ENCODE measurements at places on chromosomes 16 and 17.

DNA sequence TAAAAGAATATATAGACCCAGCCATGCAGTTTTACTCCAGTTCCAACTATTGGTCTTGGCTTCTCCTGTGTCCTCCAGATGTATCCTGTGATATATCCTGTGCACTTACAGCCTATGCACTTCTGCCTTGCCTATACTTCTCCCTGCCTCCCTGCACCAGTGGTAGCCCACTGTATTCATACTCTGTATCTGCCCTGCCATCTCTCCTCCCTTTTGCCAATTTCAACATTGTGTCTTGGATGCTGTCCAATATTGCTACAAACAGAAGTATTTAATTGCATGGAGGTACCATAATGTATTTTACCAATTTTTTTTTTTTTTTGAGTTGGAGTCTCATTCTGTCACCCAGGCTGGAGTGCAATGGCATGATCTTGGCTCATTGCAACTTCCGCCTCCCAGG, 242.7 kb downstream of the HAPSTR1 start:
- no peak for DNase-seq
- H3K27ac ChIP-seq = no peak overlapping the region
- H3K36me3 ChIP-seq = no peaks in the 10 kb centered on the region

DNA sequence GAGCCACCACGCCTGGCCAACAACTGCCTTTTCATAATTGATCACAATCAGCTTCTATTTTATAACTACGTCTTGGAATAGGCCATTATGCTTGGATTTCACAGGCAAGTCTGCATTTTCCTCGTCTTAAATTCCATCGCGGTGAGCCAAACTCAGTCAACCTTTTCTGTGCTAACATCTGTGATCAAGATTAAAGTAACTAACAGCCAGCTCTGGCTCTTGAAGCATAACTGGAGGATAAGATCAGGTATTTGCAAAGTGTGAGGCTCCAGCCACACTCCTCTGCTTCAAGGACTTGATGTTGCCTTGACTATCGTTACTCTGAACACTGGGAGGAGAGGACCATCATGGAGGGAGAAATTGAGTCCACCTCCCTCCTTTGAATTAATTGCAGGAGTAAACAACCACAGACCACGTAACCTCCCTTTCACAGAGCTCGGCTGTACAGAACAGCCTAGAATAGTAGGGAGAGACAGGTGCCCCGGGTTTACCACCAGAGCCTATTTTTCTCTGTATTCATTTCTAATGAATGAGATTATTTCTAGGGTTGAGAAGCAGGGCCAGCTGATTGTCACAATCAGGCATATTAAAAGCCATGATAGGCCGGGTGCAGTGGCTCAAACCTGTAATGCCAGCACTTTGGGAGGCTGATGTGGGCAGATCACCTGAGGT, 143.0 kb downstream of the XYLT1 start:
- no peak overlapping the region for H3K4me3 ChIP-seq
- H3K4me1 ChIP-seq = peaks cover 13% of the 10 kb centered on the region
- H3K27ac ChIP-seq = no peak overlapping the region
- H3K27me3 ChIP-seq = no peaks in the 10 kb centered on the region
- H3K36me3 ChIP-seq = no peaks in the 10 kb centered on the region

GRCh38 chr17:31678431-31678830, 180.6 kb downstream of the COPRS start:
- no peak overlapping the region for H3K4me3 ChIP-seq
- H3K36me3 ChIP-seq = no peaks in the 10 kb centered on the region
- DNase-seq = peak; percentile 84
- peaks cover 10% of the 10 kb centered on the region for H3K4me1 ChIP-seq

- H3K36me3 ChIP-seq = peaks cover 24% of the 10 kb centered on the region
- no peaks in the 10 kb centered on the region for H3K27me3 ChIP-seq
- H3K4me3 ChIP-seq = peak overlapping the region; percentile 6
- H3K27ac ChIP-seq = peak overlapping the region; percentile 92
- peaks cover 68% of the 10 kb centered on the region for H3K4me1 ChIP-seq
Measured at GRCh38 chr16:84754956-84755672, 55.3 kb downstream of the USP10 start.

DNA sequence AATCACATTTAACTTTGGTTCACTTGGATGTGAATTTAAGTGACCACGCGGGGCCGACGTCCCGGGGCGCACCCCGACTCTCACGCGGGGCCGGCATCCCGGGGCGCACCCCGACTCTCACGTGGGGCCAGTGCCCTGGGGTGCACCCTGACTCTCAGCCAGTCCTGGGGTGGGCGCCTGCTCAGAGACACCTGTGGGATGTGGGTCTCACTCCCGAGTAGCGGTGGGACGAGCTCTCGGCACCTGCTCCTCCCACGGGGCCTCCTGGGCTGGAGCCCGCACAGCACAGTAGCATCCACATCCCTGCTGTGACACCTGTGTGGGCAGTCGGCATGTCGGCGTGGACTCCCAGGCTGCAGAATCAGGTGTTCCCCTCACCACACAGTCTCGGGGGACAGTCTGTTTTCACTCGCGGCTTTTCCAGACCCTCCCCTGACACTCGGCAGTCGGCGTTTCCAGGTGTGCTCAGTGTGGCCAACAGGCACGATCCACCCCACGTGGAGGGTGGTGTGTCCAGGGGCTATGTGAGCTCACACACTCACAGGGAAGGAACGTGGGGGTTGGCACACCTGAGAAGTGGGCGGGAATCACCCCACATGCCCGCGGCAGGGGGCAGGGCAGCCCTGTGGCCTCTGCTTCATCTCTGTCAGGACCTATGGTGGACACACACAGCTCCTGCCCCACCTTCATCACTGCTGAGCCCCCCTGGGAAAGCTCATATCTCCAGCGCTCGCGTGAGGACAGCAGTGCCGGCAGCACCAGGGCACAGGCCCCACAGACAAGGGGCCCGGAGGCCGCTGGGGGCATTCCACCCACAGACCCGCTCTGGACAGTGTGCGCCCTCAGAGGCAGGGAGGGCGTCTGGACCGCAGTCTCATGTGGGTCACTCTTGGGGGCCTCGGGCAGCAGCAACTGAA, 51.8 kb downstream of the LMF1 start:
- no peaks in the 10 kb centered on the region for H3K36me3 ChIP-seq
- H3K4me1 ChIP-seq = no peaks in the 10 kb centered on the region
- no peaks in the 10 kb centered on the region for H3K27me3 ChIP-seq
- no peak for DNase-seq
- no peak overlapping the region for H3K27ac ChIP-seq

- H3K4me1 ChIP-seq = peaks cover 54% of the 10 kb centered on the region
- H3K4me3 ChIP-seq = no peak overlapping the region
- no peak for DNase-seq
- no peak overlapping the region for H3K27ac ChIP-seq
Measured at GRCh38 chr17:63442074-63442473, 4.0 kb downstream of the CYB561 start.

DNA sequence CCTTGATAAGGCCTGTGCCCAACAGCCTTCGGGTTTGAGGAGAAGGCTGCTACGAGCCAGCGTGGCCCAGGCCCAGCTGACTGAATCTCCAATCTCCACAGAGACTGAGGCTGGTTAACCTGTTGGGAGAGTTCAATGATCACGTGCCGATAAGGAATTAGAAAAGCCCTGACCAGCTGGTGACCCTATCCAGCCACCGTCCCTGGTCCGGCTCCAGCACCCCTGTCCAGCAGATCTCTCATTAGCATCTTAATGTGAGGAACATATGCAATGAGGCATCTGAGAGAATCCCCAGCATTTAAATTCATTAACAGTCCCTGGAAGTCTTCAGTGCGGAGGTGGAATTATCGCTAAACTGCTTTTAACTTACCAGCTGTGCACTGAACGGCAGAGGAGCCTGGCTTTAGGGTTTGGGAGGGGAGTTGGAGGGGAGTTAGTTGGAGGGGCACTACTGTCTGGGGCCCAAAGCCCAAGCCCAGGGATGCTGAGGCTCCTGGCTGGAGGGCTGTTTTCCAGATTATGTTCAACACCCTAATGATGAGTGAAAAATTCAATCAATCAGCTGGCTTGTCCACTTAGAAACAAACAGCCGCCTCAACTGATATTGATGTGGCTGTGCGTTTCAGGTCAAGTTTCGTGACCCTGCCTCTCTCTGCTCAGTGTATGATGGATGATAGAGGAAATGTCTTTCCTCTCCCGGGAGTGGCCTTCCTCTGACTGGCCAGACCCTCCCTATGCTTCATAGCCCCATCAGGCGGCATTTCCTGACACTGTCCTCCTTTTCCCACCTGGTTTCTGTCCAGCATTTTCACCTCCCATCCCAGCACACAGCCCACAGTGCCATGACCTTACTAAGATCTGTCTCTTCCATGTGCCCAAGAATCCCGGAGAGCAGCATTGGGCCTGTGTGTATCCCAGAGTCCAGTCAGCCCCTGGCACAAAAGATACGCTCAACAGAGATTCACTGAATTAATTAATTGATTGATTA, 184.5 kb downstream of the CCT6B start:
- no peak overlapping the region for H3K4me3 ChIP-seq
- H3K27me3 ChIP-seq = no peaks in the 10 kb centered on the region
- no peaks in the 10 kb centered on the region for H3K4me1 ChIP-seq
- DNase-seq = no peak

GRCh38 chr16:27819881-27820610, 243.5 kb downstream of the GSG1L start:
- no peaks in the 10 kb centered on the region for H3K4me1 ChIP-seq
- H3K27me3 ChIP-seq = no peaks in the 10 kb centered on the region
- no peaks in the 10 kb centered on the region for H3K36me3 ChIP-seq
- no peak overlapping the region for H3K27ac ChIP-seq
- H3K4me3 ChIP-seq = no peak overlapping the region

GRCh38 chr17:37384560-37385149, 8.9 kb downstream of the C17orf78 start:
- H3K27ac ChIP-seq = no peak overlapping the region
- no peaks in the 10 kb centered on the region for H3K27me3 ChIP-seq
- H3K4me1 ChIP-seq = no peaks in the 10 kb centered on the region
